GF-D8 (cell line): ENCODE measurements at places on chromosomes 1 and 21.

DNA sequence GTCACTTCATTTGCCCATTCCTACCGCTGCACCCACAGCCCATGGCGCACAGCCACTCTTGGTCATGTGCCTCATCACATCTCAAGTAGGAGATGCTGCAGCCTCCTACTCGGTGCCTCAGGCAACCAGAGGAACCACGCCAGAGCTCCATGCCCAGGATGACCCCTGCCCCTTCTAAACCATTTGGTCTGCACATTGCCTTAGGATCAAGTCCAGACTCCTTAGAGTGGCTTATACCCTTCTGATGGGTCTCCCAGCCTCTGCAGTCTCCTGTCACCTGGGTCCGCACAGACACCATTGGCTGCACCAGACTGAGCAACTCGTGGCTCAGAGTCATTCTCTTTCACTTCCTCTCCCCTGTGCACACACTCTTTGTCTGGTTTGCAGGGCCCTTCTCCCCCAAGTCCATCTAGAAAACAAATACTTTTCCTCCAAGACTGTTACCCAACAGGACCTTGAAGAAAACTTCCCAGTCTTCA lies 2.2 kb upstream of the ADORA3 start:
- DNase-seq: no peak

DNA sequence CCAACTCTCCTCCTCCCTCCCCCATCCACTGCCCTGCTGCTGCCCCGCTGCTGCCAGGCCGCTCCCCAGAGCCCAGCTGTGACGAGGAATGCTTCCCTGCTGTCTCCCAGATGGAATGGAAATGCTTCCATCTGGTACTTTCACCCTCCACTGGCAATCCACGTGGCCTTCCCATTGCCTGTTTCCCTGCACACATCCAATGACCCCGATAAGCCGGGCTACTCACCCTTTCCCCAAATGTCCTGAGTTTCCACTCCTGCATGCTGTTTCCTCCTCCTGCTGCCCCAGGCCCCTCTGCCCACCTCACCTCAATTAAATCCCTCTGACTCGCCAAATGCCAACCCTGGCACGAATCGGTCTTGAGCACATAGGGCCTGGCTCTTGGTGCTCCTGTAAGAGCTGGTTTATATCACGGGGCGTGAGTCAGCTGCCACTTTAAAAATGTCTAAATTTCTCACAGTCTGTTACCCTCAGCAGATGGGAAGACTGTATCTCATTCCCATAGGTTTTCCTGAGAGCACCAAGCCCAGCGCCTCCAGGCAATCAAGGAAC lies 36.4 kb downstream of the MRAP start:
- DNase-seq: no peak

DNA sequence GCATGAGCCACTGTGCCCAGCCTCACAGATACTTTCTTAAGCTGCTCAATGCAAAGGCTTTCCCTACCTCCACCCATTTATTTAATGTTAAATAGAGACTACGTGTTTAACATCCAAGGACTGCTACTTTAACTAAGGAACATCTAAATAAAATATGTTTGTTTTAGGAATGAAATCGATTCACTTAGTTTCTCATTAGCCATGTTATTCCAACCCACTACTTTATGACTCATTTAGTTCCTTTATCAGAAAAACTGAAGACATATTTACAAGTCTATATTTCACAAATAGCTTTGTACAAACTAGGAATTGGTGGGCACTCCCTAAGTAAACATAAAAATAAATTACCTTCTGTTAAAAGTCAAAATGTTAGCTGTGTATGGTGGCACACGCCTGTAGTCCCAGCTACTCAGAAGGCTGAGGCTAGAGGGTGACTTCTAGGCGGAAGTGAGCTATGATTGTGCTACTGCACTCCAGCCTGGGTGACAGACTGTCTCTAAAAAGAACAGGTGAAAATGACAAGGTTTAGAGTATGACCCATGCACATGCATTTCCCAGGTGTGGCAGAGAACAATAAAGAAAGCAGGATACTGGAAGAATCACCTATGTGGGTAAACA lies 39.9 kb upstream of the AK4 start:
- DNase-seq: no peak

- DNase-seq: no peak
Observed at GRCh38 chr1:159079525-159079924, 3.0 kb upstream of the AIM2 start.

DNA sequence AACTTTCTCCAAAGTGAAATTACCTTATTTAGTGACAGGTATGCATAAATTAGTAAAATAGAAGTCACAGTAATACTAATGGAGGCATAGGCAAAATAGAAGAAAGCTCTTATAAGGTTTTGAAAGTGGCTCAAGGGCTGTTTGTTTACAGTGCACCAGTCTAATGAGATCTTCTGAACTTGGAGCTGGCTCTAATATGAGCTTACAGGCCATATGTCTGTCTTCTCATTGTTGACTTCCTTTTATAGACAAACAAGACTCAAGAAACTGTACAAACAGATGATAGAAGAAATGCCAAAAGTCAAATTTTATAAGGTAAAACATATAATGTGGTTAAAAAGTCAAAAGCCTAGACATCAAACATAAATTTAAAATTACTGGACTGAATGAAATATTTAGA lies 207.5 kb upstream of the NEGR1 start:
- no peak for DNase-seq

GRCh38 chr1:157325220-157325619 lies 187.0 kb upstream of the ETV3 start:
- no peak for DNase-seq

DNA sequence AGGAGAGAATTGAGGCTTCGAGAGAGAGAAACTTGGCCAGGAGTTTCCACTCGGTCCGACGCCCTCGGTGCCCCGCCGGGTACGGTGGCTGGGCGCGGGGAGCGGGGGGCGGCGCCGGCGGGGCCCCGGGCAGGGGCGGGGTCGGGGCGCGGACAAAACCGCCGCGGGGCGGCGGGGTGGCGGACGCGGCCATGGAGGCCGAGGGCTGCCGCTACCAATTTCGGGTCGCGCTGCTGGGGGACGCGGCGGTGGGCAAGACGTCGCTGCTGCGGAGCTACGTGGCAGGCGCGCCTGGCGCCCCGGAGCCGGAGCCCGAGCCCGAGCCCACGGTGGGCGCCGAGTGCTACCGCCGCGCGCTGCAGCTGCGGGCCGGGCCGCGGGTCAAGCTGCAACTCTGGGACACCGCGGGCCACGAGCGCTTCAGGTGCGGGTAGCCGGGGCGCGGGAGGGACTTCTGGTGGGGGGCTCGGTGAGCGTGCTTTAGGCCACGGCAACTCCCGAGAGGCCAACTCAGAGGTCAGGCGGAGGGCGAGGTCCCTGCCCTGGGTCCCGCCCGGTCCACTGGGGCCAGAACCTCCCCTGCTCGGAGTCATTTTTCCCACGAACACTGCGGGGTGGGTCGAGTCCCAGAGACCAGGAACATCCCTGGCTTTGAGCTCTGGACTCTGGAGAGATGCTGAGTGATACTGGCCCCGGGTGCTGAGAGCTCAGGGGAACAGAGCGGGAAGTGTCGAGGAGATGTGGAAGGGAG lies 431 bp downstream of the RAB42 start:
- DNase-seq: no peak

- no peak for DNase-seq
Observed at GRCh38 chr1:108712606-108713150, at the start of gene FNDC7. Gene FNDC7, plus strand, starts transcription at chr1:108712908. Its CDS starts 26 bp downstream, at chr1:108712934.

DNA sequence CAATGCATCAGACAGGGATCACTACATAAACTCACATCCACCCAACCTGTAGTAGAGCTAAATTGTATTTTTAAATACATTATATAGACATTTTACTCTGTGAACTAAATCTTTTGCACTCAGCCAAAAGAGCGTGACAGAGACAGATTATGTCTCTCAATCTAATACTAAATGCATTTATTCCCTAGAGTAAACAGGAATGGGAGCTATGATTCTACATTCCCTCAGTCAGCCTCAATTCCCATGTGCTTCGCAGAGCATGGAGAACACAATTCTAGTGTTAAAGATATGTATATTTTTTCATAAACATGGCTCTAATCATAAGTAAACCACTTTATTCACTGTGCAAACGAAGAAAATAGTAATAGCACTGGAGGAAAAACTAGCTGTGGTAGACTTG lies 16.5 kb downstream of the PIGK start:
- DNase-seq: no peak

- DNase-seq: no peak
Observed at GRCh38 chr21:42163511-42163863, 55.5 kb upstream of the ABCG1 start.

DNA sequence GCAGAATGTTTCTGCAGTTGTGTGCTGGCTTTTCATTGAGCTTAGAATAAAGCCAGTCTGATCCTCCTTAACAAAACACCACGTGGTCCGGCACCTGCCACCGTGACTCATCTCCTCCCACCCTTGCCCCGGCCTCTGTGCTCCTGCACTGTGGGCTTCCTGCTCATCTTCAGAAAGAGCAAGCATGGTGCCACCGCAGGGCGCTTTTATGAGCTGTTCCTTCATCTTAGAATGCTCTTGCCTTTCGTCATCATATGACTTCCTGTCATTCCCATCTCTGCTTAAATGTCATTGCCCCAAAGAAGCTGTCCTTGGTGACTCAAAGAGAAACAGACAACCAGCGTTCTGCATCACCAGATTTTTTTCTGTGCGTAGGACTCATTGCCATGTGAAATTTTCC lies 117.8 kb downstream of the HHAT start:
- DNase-seq: no peak

DNA sequence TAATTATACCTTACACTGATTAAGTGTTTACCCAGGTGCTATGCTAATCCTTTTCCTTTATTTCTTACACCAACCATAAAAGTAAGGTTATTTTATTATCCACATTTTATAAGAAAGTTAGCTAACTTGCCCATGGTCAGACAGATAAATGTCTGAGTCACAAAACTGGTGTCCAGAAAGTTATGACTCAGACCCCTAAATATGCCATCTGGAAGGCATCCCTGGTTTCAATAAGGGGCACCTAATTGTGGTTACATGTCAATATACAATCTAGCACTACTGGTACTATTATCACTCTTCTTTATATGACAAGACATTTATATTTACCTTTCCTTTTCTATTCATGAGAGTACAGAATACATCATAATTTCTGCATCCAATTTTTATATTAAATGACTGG lies 496.5 kb upstream of the ADGRL2 start:
- no peak for DNase-seq

DNA sequence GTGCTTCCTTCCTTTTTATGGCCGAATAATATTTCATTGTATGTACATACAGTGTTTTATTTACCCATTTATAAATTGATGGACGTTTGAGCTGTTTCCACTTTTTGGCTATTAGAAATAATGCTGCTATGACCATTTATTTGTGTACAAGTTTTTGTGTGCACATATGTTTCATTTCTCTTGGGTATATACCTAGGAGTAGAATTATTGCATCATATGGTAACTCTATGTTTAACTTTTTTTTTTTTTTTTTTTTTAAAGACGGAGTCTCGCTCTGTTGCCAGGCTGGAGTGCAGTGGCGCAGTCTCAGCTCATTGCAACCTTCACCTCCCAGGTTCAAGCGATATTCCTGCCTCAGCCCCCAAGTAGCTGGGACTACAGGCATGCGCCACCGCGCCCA lies 19.0 kb downstream of the SDHC start:
- no peak for DNase-seq

- DNase-seq: no peak
Observed at GRCh38 chr1:109770331-109771095, 6.8 kb upstream of the EPS8L3 start.

GRCh38 chr1:50111503-50111902 lies 2.8 kb downstream of the ELAVL4 start:
- no peak for DNase-seq

DNA sequence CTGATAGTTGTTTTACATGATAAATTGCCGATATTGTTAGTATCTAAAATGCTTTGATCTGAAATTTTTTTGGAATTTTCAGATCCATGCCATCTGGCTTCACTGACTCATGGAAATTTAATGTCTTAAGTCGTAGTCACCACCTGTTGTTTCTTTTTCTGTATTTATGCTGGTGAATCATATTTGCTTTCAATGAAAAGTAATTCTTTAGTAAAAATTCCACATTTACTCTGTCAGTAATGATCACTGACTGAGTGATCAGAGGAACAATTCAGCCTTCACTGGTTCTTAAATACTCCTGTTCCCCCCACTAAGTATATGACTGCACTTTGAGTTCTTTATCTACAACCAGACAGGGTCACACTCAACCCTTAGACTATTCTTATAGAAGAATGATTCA lies 185.6 kb upstream of the NRIP1 start:
- DNase-seq: no peak

- no peak for DNase-seq
Observed at GRCh38 chr1:154141240-154141639, 13.6 kb downstream of the NUP210L start.

DNA sequence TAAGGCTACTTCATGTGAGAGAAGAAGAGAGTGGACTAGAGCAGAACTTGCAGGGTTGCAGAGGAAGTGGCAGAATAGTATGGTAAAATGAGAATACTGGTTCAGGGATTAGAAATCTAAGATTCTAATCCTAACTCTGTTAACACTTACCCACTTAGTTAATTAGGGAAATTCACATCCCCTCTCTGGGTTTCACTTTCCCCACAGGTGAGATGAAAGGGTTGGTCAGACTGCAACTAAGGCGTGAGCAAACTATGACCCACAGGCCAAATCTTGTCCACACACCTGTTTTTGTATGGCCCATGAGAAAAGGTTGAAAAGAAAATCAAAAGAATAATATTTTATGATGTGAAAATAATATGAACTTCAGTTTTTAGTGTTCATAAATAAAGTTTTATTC lies 117.5 kb downstream of the MACF1 start:
- DNase-seq: no peak

GRCh38 chr1:35085421-35085820 lies 6.2 kb downstream of the ZMYM1 start:
- DNase-seq: no peak

GRCh38 chr1:245332513-245332912 lies 177.7 kb downstream of the KIF26B start:
- DNase-seq: no peak

DNA sequence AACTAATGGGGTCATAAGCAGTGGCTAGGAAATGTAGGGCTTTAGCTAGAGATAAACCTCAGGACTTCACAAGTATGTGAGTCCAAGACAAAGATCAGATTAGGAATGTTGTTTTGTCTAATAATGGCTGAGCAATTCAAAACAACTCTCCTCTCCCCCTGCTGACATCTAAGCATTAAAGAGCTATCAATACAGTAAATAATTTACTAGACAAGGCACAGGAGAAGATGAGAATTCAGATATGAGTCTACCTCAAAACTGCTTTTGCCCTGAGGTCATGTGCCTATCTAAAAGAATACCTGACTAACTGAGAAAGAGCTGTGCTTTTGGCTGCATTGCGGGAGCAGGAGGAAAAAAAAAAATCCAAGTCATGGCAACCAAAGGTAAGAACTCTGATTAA lies 86.8 kb downstream of the SPATA17 start:
- DNase-seq: no peak

GRCh38 chr1:163528710-163529348 lies 207.1 kb downstream of the NUF2 start:
- no peak for DNase-seq
